NCI-H187 (cell line): ENCODE measurements at places on chromosomes 7 and 10.

DNA sequence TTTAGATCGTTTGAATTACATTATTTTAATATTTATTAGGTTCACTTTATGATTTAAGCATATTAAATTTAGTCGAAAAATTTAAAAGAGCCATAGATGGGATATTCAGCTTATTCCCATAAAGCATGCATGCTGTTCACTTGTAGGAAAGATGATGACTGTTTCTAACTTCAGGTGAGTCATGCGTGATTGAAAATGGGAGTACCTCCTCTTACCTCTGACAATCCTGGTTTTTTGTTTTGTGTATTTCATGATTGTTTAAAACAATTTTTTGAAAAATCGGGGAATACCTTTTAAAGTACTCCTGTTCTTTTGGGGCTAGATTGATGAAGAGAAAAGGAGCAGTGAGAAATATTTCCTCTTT is 1.4 kb downstream of the TNKS2 start:
- DNase-seq: no peak

- no peak for DNase-seq
These were observed 30.2 kb downstream of the CALD1 start for GRCh38 chr7:134809616-134810015.

DNA sequence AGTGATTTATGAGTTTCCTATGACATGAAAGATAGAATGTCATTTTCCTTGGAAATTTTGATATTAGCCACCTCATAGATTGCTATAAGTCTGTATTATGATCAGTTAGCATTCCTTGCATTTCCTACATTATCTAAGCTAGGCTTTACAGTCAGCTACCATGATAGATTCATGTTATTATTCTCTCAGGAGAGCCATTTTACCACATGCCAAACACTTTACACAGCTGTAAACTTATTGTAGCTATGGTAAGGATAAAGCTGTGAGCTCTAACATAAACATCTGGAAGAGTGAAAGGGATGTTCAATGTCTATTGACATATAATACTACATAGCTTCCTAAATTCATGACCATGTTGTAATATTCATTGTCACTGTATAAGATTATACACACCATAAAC is 608.0 kb downstream of the PHTF2 start:
- no peak for DNase-seq

GRCh38 chr10:86046845-86047460 is 319.6 kb downstream of the GRID1 start:
- DNase-seq: no peak

GRCh38 chr7:148914208-148914777 is 30.2 kb upstream of the EZH2 start:
- DNase-seq: no peak

- no peak for DNase-seq
These were observed 177.0 kb downstream of the PRKAG2 start for GRCh38 chr7:151699928-151700319.

DNA sequence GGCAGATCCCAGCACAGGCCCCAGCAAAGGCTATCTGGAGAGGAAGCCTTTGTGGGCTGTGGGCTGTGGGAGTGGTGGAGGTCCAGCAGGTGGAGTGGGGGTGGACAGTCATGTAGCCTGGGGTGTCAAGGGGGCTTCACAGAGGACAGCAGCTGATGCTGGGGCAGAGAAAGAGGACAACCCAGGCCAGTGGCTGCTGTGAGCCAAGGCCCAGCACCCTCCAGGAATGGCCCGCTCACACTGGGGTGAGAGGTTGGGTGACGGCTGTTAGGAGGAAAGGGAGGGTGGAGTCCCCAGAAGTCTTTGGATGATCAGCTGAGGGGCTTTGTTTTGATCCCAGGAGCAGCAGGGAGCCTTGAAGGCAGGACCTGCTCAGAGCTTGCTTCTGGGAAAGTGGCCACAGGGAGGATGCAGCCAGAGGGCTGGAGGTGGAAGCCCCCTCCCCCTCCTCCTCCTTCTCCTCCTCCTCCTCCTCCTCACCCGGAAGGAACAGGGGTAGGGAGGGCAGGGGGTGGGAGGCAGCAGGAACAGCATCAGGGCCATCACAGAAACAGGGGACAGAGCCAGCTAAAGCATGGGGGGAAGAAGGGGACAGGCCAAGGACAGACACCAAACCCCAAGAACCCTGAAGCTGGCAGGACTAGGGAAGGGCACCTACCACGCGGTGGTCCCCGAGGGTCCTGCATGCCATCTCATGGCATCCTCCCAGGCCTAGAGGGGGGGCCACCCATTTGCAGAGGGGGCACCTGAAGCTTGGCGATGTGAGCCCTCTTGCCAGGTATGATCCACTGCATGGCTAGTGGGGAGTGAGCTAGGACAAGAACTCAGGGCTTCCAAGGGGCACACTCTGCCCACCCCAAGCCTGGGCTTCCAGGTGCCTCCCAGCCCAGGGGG is 144.9 kb downstream of the GRID1 start:
- DNase-seq: no peak

DNA sequence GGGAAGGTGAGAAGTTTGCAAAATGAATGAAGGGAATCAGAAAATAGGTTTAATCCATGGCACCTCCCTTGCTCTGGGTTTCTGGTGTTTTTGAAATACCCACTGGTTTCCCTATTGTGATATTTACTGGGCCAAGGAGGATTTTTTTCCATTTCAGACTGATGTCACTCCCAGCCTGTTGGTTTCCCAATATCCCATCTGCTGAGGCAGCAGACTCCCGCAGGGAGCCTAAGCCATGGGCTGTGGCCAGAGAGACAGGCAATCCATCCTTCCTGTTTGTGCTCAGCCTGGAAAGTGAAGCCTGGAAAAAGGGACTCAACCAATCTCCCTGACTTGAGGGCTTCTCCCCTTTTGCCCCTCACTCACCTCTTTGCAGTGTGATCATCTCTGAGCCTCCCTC is 22.8 kb downstream of the FAM107B start:
- DNase-seq: no peak
